ENCODE measurements at places on chromosomes 1 and 21. TPM values are rescaled to one million over a fixed set of nuclear protein-coding genes. Genes with fewer than 3 reads are reported as not detected.

Gene CCDC18
- total RNA-seq, result 22.1 TPM

Gene ETNK2
- 8.3 TPM for total RNA-seq

DNA sequence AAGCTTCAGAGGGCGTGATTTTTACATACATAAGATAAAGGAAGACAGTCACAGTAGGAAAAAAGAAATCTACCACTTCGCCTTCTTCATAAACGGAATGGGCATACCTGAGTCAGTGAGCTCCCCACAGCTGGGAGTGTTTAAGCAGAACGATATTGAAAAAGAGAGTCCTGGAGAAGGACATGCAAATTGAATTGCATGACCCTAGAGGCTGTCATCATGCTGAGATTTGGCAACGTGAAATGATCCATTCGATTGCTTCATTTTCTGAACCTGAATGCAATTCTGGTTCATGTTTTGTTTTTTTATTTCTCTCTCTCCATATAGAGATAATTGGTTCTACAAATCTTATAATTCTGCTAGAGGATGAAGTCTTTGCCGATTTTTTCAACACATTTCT lies 3.7 kb downstream of the RGSL1 start:
- DNase-seq, result no peak

DNA sequence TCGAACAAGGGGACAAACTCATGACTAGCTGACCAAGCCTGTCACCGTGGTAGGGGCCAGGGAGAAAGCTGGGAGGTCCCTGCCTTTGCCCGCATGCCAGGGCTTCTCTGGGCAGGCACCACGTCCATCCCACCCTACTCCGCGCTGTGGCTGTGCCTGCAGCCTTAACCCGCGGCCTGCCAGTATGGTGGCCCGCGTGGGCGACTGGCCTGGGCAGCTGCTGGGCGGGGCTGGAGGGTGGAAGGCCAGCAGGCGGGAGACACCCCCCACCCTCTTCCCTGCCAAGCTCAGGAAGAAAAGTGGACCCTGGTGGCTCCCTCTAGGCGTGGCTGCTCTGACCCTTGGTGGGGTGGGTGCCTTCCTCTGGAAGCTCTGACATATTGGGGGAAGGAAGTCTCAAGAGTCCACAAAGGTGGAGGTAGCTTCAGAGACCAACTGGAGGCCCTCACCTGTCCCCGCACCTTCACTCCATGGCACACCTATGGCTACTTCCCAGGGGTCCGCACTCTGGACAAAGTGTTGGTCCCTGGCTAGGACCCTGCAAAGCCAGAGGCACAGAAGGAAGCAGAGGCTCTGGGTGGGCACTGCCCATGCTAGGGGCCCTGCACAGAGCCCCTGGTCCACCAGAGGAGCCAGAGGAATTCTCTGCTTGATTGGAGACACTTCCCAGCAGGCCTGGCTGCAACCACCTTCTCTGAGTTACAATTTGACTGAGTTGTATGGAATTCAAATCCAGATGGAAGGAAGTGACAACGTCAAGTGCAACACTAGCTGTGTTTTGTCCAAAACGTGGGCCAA lies 3.3 kb upstream of the SKI start:
- no peak for DNase-seq

DNA sequence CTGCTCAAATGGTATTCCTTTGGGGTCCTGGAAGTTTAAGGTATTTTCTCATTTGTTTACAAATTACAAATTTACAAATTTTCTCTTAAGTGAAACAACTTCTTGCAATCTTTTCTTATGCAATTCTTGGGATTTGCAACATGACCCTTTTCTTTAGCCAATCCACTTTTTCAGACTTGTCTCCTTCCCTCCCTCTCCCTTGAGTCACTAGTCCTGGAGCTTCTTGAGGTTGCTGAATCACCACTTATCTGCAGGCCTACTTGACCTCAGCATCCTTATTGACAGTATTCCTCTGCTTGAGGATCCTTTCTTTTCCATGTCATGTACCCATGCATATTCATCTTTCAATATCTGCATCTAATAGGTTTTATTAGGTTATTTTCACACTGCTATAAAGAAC lies 302.8 kb upstream of the ADAMTS5 start:
- no peak for DNase-seq

DNA sequence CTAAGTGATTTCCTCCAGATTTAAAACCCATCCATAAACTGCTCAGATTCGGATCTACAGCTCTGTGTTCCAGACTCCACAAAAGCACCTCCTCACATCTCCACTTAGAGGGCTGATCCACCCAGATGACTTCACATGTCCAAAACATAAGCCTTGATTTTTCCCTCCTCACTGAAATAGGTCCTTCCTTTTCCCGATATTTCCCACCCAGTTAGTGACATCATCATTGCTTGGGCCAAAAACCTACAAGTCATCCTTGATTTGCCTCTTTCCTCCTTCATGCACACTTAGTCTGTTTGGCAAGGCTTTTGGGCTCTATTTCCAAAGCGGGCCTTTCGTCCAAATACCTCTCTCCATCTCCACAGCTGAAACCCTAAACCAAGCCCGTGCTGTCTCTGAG lies 32.3 kb downstream of the CCDC185 start:
- DNase-seq, result no peak
